SJCRH30 (cell line): ENCODE measurements at places on chromosomes 12 and 14.

DNA sequence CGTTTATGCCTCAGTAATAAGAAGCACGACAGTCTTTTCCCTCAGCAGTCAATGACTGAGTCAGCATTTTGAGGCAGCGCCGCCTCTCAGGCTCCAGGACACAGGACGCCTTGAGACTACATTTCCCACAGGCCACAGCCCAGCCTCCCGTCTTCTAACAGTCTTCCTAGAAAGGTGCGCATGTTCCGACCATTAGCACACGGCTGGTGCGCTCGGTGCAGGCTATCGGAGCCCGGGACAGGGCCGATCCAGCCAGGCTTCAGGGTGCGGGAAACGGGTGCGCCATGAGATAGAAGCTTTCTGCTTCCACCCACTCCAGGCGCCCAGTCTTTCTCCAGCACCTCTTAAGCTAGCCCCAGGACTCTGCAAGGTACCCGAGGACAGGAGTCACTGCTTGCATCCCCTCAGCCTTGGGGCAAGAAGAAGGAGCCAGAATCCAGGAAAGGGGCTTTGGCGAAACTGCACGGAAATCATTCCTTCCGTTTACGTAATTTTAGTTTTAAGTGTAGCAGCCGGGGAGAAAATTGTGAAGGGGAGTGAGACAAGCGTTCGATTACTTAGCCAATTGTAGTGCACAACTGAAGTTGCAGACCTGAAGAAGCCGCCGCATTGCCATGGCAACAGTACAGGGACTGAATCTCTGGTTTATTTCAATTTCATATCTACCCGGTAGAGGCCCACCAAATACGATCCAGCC, 54.0 kb downstream of the ZNF641 start:
- no peaks in the 10 kb centered on the region for H3K4me1 ChIP-seq
- H3K27me3 ChIP-seq = peaks cover 11% of the 10 kb centered on the region; the same call in 1 of the 2 replicates
- H3K27ac ChIP-seq = no peak overlapping the region
- no peak for DNase-seq

DNA sequence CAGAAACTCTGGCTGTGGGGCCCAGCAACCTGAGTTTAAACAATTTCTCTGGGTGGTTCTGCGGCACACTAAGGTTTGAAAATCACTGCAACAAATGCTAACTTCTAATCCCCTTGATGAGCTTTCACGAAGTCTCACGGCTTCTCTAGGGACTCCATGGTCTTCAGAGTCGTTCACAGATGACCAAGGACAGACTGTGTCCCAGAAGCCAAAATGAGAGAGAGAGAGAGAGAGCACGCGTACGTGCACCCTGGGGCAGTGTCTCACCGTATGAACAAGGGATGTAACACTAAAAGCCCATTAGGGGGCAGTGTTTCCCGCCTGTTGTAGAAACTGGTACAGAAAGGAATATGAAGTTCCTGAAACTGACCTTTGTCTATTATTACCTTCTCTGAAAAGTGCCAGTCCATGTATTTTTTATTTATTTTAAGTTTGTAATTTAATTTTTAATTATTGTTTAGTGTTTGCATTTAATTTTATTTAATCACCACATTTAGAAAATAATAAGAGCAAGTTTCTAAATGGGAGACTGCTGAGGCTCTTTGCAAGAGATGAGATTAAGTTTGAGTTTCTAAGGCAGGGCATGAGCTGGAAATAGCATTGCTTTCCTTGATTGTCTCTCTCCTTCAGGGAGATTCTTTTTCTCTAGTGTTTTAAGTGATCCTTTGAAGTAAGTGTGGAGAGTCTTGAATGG, 3.4 kb downstream of the APOLD1 start:
- DNase-seq = peak; percentile 62
- H3K36me3 ChIP-seq = no peaks in the 10 kb centered on the region
- no peak overlapping the region for H3K27ac ChIP-seq
- H3K27me3 ChIP-seq = no peaks in the 10 kb centered on the region

DNA sequence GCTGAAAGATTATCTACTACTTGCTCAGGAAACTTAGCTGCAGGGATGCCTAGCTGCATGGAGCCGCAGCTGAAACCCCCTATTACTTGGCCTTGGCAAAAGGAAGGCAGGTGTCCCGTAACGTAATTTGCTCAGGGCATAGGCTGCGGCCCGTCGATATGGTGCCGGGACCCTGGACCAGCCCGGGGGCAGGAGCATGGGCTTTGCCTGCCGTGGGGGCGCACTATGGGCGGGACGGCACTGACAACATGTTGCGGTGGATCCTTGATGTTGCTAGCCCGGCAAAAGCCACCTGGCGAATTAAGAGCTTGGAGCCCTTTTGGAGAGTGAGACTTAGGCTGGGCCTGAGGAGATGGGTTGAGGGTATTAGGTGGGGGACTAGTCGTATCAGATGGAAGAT, 1551.2 kb downstream of the AACS start:
- no peaks in the 10 kb centered on the region for H3K4me1 ChIP-seq
- DNase-seq = no peak
- H3K27me3 ChIP-seq = no peaks in the 10 kb centered on the region
- H3K27ac ChIP-seq = no peak overlapping the region
- no peak overlapping the region for H3K4me3 ChIP-seq

DNA sequence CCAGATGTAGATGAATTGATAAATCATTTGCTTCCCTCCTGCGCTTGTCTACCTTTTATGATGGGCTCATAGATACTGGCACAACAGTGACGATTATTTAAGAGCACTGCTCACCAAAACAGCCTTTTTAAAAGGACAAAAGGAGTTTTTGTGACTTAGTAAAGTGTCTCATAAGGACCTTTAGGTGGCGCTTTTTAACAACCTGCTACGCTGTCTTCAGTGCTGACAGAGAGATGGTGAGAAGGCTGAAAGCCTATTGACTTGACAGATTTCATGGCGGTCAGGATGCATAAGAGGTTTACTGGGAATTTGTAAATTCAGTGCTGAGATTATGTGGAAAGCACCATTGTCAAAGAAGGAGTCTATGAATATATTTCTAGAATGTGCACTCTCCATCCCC, 87.6 kb downstream of the SLC15A5 start:
- H3K27ac ChIP-seq = no peak overlapping the region
- no peaks in the 10 kb centered on the region; the same call in 1 of the 2 replicates for H3K4me1 ChIP-seq
- no peaks in the 10 kb centered on the region for H3K27me3 ChIP-seq
- H3K4me3 ChIP-seq = no peak overlapping the region

- no peak for DNase-seq
- H3K4me1 ChIP-seq = no peaks in the 10 kb centered on the region; the same call in 1 of the 2 replicates
- no peaks in the 10 kb centered on the region for H3K27me3 ChIP-seq
- peak overlapping the region; percentile 62 for H3K27ac ChIP-seq
- peak overlapping the region; percentile 77 for H3K4me3 ChIP-seq
Measured at GRCh38 chr12:100267603-100268281, 765 bp downstream of the SCYL2 start.

- DNase-seq = no peak
- no peaks in the 10 kb centered on the region for H3K27me3 ChIP-seq
- no peaks in the 10 kb centered on the region for H3K36me3 ChIP-seq
- no peak overlapping the region for H3K4me3 ChIP-seq
- H3K27ac ChIP-seq = no peak overlapping the region
- no peaks in the 10 kb centered on the region for H3K4me1 ChIP-seq
Measured at GRCh38 chr12:15859116-15859515, 23.1 kb upstream of the STRAP start.
